ENCODE measurements at places on chromosomes 3 and 15. TPM values are rescaled to one million over a fixed set of nuclear protein-coding genes. Genes with fewer than 3 reads are reported as not detected.

DNA sequence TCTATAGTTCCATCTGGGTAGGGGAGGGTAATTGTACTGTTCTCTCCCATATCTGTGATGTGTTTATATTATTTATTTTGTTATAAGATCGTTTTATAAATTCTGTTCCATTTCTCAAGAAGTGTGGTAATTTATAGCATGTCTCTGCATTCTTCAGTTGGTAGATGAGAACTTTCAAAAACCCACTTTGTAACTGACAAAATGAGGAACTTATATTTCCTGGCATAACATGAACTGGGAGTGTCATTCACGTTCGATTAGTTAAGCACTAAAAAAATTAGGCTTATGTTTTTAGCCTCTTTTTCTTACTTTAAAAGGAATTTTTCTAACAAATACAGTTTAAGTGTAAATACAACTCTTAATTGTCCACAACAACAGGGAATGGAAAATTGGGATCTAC lies 230.8 kb downstream of the CGGBP1 start:
- no peaks in the 10 kb centered on the region for H3K36me3 ChIP-seq
- H3K27me3 ChIP-seq: no peaks in the 10 kb centered on the region
- H3K4me1 ChIP-seq: no peaks in the 10 kb centered on the region

DNA sequence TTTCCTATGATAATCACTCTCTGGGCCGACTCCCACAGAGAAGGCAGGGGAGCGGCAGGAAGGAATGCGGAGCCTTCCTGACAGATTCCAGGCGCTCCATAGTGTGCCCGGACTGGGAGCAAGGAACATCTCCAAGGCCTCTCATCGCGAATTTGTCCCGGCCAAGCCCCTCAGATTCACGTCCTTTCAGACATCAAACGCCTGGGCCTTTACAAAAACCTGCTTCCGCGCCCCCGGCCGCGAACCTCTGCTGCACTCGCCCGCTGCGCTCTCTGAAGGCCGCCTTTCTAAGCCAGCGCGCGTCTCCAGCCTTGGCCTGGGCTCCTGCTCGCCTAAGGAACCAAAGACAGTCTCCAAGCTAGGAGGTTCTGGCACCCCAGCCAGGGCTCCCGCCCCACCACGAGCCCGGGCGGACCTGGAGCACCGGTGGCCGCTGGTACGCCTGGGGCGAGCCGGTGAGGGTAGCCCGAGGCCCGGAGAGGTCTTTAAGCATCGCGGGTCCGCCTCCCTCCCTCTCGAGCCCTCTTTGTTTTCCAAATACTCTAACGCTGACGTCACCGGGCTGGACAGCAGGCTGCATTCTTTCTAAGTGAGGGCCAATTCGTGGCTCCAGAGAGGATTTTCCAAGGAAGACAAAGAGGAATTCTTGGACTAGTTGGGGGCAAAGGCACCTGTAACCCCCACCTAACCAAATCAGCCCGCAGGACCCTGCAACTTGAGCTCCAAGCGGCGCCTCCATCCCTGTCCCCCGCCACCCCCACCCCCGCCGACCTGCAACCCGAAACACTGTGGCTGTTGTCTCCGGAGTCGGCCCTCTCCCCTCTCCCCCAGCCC lies 759 bp downstream of the AMOTL2 start:
- no peaks in the 10 kb centered on the region for H3K36me3 ChIP-seq
- H3K4me1 ChIP-seq: peaks cover 5% of the 10 kb centered on the region
- no peak overlapping the region for H3K4me3 ChIP-seq
- H3K27ac ChIP-seq: no peak overlapping the region
- DNase-seq: no peak

DNA sequence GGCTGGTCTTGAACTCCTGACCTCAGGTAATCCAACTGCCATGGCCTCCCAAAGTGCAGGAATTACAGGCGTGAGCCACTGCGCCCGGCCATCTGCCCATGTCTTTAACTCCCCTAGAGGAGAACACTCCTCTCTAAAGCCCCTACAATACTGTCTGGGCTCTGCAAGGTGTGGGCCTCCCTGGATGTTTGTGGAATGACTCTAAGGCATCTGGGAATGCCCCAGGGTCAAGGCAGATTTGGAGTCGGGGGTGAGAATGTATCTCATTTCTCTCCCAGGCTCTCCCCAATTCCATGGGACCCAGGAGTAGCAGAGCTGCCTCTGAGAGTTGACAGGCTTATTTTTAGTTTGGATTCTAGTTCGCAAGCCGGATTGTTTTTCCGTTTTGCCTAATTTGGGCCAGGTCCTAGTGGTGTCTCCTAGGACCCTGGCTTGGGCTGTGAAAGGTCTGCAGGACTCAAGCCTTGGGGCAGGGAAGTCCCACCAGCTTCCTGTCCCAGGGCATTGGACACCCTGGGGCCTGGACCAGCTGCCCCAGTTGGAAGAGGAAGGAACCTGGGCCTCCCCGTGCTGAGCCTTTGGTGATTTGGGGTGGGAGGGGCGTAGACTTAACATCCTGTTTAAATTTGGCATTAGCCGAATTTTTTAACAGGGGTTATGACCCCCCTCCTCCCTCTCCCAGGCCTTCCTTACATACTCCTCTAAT lies 53.5 kb downstream of the MAGEF1 start:
- no peak for DNase-seq
- no peak overlapping the region for H3K4me3 ChIP-seq
- H3K36me3 ChIP-seq: no peaks in the 10 kb centered on the region
- H3K4me1 ChIP-seq: peaks cover 11% of the 10 kb centered on the region

Gene ZNF662
- 0.21 TPM for total RNA-seq

Gene EFCC1
- 0.11 TPM for total RNA-seq

DNA sequence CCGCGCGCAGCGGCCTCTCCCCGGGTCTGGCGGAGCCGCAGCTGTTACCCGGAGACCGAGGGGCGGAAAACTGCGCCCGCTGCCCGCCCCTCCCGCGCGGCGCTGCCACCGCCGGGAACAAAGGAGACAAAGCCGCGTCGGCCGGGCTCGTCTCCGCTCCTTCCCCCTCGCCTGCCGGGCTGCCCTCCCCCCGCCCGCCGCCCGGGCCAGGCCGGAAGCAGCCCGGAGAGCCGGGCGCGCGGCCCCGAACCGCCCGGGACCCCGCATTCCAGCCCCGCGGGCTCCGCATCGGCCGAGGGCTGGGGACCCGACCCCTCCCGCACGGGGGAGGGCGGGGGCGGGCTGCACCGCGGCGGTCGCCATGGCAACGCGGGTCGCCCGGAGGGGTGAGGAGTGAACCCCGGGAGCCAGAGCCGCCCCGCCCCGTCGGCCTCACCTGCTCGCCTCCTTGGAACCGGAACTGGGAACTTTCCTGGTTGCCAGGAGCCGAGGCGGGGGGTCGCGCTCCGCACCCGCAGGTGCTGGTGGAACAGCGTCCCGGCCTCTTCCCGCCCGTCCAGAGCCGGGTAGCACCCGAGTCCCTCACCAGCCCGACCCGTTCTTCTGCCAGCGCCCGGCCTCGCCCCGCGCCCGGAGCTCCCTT lies 448 bp downstream of the PLXNB1 start:
- H3K4me3 ChIP-seq: peak overlapping the region; percentile 79
- H3K27ac ChIP-seq: no peak overlapping the region
- peak; percentile 34 for DNase-seq

DNA sequence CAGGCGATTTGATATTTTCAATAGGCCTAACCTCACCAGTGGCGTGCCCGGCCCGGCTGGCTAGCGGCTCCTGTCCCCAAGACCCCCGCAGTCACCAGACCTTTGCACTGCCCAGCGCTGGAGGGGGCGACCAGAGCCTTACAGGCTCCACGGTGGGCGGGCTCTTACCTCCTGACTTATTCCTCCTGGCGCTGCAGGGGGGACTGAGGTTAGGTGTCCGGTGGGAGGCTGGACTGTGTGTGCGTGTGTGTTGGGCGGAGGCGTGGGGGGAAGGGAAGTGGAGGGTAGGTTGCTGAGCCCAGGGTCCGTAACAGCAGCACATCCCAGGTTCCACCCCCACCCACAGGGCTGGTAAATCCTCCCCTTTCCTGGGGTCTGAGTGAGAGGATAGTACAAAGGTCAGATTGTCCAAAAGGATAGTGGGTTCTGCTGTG lies 27.5 kb upstream of the THRB start:
- no peak overlapping the region for H3K27ac ChIP-seq
- peaks cover 43% of the 10 kb centered on the region for H3K27me3 ChIP-seq
- H3K36me3 ChIP-seq: no peaks in the 10 kb centered on the region
- DNase-seq: no peak
- H3K4me3 ChIP-seq: no peak overlapping the region

DNA sequence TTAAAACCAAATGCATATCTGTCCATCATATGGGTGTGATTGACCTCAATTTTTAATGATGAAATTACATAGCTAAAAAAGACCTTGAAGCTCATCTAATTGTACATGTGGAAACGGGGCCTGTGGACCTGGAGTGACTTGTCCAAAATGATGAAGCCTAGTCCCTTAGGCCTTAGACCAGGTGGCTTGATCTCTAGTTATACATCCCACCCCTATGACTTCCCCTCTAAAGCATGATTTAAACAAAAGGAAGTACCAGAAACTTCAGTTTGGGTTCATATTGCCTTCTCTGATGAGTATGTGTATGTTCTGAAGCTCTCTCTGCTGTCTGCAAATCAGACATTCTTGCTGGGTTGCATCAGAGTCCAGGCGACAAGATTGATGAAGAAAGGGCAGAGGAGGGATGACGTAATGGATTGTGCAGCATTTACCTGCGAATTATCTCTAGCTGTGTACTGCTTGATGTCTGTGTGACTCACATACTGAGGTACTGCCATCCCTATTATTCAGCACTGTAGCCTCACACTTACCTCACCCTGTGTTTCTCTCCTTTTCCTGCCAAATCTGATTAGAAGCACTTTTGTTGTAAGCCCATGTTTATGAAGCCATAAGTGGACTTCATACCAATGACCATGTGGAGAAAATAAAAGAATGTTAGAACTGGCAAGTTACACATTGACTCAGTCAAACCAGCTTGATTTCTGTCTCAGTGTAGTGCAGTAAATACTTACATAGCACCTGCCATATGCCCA lies 111.5 kb downstream of the FILIP1L start:
- no peak overlapping the region for H3K4me3 ChIP-seq
- no peak overlapping the region for H3K27ac ChIP-seq
- H3K36me3 ChIP-seq: peaks cover 13% of the 10 kb centered on the region
- H3K27me3 ChIP-seq: no peaks in the 10 kb centered on the region
- no peak for DNase-seq

- no peaks in the 10 kb centered on the region for H3K36me3 ChIP-seq
- H3K27ac ChIP-seq: no peak overlapping the region
- no peak for DNase-seq
These were observed 145.2 kb upstream of the NUDT16 start for GRCh38 chr3:131236421-131236820.

Gene MED12L
- total RNA-seq: 7.1 TPM

- no peaks in the 10 kb centered on the region for H3K27me3 ChIP-seq
- H3K4me3 ChIP-seq: no peak overlapping the region
- H3K4me1 ChIP-seq: peaks cover 67% of the 10 kb centered on the region
- peaks cover 23% of the 10 kb centered on the region for H3K36me3 ChIP-seq
These were observed 21.9 kb downstream of the LRIG1 start for GRCh38 chr3:66478960-66479359.

Gene PPP1R2
- total RNA-seq: 74.2 TPM

- no peaks in the 10 kb centered on the region for H3K27me3 ChIP-seq
- no peak for DNase-seq
- no peak overlapping the region for H3K27ac ChIP-seq
- H3K4me3 ChIP-seq: no peak overlapping the region
- no peaks in the 10 kb centered on the region for H3K36me3 ChIP-seq
These were observed 397.4 kb downstream of the OTOL1 start for GRCh38 chr3:161893972-161894371.

- no peaks in the 10 kb centered on the region for H3K27me3 ChIP-seq
- H3K27ac ChIP-seq: no peak overlapping the region
- no peaks in the 10 kb centered on the region for H3K4me1 ChIP-seq
- H3K36me3 ChIP-seq: no peaks in the 10 kb centered on the region
- no peak for DNase-seq
These were observed 704.2 kb downstream of the ROBO1 start for GRCh38 chr3:79063624-79064023.

DNA sequence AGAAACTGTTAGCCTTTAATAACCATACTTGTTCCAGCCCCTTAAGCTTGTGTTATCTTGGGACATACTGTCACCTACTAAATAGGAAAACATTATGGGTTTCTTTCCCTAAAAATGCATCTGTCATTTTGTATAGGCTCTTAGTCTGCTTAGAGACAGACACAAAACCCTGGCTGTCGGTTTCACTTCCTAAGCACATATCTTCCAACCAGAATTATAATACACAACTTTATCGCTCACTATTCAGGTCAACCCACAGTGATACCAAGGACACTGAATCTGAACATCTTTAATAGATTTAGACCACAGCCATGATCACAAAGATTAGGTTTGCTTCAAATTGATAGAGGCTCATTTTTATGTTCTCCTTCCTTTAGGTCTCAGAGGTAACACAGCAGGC lies 111.8 kb downstream of the CFAP20DC start:
- no peak for DNase-seq
- H3K36me3 ChIP-seq: no peaks in the 10 kb centered on the region
- no peak overlapping the region for H3K27ac ChIP-seq
- no peaks in the 10 kb centered on the region for H3K27me3 ChIP-seq

Gene CHRD
- 0.07 TPM for total RNA-seq

DNA sequence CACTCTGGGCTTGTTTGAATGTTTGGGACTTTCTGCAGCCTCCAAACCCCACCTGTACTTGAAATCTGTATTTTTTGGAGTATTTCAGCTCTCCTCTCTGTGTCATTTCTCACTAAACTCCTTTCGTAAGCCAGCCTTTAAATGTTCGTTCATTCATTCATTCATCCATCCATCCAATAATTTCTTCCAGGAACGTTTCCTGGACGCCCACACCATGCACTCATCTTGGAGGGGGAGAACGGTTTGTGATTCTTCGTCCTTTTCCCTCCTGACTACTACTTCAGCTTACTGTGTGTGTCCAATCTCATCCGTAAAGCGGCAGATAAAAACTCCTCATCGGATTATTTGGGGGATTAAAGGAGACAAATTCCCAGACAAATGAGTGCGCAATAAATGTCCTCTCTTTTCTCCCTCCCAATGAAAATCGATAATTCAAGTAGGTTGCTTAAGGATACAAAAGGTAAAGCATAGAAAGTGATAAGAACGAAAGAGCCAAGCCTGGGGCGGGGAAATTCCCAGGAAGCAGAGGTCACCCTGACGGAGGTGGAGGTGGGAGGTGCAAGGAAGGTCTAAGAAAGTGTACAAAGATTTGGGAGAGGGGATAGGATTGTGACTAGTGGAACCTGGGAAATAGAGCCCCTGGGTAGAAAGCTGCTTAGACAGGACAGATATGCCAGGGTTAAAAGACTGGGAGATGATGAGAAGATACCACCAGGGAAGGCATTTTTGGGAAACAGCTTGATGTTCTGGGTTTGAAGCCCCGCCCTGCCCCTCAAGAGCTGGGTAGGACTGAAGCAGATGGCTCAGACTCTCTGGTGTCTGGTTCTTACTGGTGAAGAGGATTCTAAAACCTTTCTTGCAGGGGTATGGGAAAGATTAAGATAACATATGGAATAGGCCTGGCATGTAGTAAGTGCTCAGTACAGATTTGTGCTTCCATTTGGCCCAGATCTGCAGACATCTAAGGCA lies 896 bp upstream of the KLHL25 start:
- H3K27ac ChIP-seq: no peak overlapping the region
- peaks cover 3% of the 10 kb centered on the region for H3K36me3 ChIP-seq
- H3K4me3 ChIP-seq: peak overlapping the region; percentile 53
- no peak for DNase-seq
